ENCODE measurements at places on chromosomes 6 and 20.

- DNase-seq = peak; percentile 40
Observed at GRCh38 chr6:81487489-81487888, 265.0 kb downstream of the TENT5A start.

DNA sequence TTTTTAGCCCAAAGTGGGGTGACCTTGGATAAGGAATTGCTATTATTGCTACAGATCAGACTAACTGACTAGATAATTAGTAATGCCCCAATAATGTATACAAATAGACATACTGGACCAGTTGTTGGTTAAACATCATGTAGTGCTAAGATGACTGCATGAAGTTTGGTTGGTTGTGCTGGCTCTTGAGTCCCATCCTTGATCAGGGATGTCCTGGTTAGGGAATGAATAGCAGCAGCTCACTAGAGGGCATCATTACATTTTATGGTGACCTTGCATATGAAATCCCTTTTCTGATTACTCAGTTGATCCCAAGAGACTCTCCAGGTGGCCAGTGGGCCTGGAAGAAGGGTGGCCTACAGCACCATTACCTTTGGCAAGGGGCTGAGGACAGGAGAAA lies 10.9 kb downstream of the TPBG start:
- DNase-seq = no peak

- no peak for DNase-seq
Observed at GRCh38 chr20:48858075-48858790, 30.4 kb upstream of the PREX1 start.

DNA sequence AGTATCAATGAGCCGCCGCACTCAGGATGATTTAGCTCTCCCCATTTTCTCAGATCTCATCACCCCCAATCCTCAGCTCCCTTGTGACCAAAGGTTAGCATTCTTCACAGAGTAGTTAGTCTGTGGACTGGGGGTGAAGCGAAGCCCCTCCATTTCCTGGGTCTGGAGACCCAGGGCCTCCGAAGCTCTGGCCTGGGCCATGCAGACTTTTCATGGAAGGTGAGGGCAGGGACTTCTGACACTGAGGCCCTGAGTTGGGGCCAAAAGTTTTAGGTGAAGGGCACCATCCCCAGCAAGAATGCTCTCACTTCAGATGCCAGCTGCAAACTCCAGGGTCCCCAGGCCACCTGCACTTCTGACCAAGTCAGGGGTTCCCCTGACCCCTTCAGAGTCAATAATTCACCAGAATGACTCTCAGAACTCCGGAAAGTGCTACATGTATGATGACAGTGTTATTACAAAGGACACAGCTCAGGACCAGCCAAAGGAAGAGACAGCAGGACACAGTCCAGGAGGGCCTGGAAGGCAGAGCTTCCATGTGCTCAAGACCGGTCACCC lies 65.7 kb upstream of the DUSP22 start:
- no peak for DNase-seq

DNA sequence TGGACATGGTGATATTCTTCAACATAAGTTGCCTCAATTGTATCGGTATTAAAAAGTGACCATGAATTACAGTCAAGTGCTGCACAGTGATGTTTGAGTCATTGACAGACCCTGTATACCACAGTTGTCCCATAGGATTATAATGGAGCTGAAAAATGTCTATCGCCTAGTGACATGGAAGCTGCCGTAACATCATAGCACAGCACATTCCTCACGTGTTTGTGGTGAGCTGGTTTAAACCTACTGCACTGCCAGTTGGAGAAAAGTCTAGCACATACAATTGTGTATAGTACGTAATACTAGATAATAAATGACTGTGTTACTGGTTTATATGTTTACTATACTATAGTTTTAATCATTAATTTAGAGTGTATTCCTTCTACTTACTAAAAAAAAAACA lies 150.2 kb downstream of the CDH26 start:
- no peak for DNase-seq

DNA sequence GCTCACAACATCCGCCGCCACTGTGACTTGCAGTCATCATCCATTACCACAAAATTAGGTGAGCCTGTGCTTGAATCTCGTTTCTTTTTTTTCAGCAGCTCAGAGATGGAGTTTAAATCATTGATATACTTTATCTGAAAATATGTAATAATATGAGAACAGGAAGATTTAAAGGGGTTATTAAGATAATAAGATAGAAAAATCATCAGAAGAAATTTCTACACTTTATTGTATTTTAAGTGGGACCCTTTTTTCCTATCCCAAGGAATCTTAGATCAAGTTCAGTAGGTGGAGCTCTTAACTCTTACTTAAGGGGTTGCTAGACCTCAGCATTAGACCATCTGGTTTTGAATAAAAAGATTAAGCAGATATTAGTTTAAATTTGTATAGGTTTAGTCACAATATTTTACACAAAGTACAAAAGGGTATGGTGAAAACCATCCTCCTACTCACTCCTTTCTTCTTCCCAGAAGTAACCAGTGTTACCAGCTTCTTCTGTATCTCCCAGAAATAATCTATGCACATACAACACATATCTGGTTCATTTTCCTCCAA lies 9.4 kb upstream of the NCOA7 start:
- no peak for DNase-seq

GRCh38 chr6:22828179-22829062 lies 259.1 kb downstream of the HDGFL1 start:
- DNase-seq = no peak

GRCh38 chr6:140046016-140046632 lies 671.7 kb upstream of the CITED2 start:
- no peak for DNase-seq

DNA sequence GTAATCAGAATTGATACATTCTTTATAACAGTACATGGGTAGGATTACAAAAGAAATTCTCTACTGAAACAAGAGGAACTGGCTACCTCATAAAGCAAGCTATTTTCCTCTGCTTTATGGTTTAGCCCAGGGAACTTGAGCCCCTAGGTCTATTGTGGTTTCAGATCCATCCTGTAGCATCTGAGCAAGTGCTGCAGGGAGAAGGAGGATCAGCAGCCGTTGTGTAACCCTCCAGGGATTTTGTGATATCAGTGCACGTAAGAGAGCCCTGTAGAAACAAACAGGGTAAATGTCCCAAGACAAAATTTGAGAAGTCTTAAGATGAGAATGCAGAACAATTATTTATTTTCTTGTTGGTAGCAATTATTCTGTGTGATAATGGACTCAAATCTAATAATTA lies 165.2 kb upstream of the DEFB112 start:
- DNase-seq = no peak

DNA sequence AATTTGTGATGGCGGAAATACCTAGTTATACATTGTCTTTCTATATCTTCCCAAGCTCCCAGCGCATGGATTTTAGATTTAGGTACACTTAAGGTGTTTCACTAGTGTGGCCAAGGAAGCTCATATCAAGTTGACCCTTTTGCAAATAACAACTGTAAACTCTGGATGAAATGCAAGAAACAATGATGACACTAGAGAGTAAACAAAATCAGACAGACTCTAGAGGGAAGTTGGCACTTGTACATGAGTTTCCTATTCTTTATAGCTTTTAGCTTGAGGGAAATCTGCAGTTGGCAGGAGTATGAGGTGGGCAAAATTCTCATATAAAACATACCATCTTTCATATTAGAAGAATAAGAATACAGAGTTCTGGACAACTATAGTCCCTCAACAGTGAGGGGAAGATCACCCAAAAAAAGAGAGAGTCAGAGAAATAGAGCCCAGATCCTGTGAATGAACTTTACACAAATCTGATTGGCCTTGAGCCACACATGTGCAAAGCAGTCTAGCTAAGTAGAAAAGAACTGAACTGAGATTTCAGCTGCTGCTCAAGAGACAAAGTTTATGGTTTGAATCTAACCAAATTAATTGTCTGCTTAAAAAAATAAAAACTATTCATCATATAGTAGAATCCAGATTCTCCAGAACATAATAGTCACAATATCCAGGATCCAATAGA lies 26.1 kb downstream of the TXLNB start:
- DNase-seq = no peak

GRCh38 chr6:139776041-139776440 lies 401.6 kb upstream of the CITED2 start:
- no peak for DNase-seq

GRCh38 chr6:131124336-131125071 lies 10.8 kb upstream of the AKAP7 start:
- DNase-seq = no peak

DNA sequence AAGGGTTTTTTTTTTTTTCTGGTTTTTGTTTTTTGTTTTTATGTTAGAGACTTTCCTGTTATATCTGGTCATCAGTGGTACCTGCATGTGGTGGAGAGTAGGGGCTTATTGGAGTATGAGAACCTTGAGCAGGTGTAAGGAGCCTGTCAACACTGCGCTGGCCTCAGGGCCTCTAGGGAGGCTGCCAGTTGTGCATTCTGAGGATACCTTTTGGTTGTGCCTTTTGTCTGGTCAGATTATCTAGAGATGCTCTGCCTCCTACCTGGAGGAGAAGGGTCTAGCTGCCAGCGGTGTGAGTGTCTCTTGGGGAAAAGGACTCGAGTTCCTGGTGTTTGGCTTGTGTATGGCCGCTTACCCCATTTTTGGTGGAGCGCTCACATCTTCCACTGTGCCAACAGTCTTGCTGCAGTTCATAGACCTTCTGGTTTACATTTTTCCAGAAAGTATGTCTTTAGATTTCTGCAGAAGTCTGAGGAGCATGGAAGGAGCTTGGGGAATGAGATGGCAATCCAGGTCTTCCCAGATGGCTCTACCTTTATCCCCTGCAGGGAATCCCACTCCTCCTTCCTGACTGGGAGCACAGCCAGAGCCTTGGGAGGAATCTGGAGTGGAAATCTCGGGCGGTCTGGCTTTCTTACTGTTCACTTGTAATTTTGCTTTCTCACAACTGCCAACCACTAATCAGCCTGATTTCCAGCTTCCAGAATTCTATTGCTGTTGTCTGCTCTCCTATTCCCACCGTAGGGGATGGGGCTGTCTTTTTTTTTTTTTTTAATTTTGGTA lies 49.9 kb downstream of the PTPN1 start:
- DNase-seq = no peak

DNA sequence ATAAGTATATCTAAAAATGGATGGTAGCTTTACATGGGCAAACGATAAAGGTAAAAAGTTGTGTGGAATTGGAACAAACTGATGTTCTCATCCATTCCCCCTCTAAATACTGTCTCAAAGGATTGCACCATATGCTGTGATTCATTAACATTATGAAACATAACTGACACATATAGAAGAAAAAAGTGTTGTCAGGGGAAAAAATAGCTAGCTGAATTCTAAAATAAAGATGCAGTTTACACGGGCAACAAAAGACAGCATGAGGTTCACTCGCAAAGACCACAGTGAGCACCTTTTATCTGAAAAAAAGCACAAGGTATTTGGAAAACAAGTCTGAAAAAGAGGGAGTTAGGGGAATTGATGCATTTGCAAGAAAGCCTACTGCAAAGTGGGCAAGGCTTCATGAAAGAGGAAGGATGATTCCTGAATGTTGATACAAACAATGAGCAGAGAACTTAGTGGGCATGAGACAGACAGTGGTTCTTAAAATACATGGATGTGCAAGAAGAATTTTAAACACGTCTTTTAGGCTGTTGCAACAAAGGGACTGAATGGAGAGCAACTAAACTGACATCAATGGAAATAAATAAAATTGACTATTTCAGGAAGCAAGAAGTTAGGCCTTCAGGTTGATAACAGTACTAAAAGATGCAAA lies 280.9 kb downstream of the KIF16B start:
- no peak for DNase-seq

- DNase-seq = no peak
Observed at GRCh38 chr20:47304287-47304686, 52.2 kb downstream of the ZMYND8 start.

DNA sequence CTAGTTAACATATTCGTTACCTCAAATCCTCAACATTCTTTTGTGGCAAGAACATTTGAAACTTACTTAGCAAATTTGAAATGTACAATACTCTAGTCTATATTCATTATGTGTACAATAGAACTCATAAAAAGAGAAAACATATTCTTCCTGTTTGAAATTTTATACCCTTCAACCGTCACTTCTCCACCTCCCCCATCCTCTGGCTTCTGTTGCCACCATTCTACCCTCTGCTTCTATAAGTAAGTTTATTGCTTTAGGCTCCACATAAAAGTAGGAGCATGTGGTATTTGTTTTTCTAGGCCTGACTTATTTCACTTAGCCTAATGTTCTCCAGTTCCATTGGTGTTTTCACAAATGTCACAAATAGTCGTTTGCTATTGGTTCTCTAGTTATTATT lies 205.3 kb downstream of the TENT5A start:
- no peak for DNase-seq

DNA sequence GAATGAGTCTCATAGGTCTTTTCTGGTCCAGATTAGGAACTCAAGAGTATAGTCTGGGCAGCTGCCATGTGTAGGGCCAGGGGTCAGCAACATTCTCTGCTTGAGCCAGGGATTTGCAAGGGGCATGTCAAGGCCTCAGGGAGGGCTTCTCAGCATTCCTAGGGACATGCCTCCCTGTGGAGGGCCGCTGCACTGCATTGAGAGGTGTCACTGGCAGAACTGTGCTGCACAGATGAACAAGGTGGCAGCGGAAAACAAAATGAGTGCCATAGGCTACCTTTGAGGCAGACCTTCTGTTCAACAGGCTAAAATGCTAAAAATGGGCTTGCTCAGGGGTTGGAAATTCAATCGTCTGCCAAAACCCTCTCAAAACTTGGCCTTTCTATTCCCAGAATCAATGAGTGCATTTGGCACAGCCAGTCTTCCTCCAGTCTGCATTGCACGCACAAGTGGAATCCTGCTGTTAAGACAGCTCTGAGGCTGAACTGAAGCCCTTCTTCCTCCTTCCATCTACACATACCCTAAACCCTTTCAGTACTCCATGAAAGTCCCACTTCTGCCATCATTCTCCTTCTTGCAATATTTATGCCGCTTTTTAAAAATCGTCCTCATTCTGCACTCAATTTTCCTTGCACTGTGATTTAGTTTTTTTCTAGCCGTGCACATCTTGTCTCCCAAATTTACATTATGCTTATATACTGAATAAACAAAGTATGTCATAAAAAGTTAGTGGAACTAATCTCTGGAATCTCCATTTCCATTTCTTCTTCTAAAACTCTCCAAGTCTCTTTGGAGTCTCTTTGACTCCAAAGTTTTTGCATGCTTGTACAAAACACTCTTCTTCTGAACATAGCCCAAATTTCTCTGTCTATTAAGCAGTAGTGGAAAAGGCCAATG lies 51.7 kb downstream of the SLC26A8 start:
- DNase-seq = no peak
